ENCODE measurements at places on chromosomes 1 and 21.
A peak's percentile ranks its signal among the peaks of the same experiment; 100 is the strongest.

DNA sequence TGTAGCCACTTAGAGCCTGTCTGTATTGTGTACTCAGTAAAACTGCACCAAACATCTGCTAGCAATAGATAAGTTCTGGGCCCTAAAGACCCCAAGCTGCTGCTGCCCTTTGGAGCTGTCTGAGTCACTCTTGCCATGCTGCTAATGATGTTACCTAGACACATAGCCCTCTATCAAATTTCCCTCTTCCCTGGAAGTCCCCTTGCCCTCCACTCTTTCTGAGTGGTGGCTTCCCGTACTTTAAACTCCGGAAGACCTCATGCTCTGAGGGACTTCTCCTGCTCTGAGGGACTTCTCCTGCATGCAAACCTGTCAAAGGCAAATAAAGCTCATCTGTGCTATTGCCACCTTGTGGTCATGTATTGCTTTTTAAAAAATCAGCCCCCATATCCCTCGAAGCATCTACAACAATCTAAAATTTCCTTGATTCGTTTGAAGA is 34.0 kb downstream of the FH start:
- DNase-seq = no peak

- no peak for DNase-seq
Observed at GRCh38 chr1:155015527-155016230, 13.1 kb downstream of the ZBTB7B start.

DNA sequence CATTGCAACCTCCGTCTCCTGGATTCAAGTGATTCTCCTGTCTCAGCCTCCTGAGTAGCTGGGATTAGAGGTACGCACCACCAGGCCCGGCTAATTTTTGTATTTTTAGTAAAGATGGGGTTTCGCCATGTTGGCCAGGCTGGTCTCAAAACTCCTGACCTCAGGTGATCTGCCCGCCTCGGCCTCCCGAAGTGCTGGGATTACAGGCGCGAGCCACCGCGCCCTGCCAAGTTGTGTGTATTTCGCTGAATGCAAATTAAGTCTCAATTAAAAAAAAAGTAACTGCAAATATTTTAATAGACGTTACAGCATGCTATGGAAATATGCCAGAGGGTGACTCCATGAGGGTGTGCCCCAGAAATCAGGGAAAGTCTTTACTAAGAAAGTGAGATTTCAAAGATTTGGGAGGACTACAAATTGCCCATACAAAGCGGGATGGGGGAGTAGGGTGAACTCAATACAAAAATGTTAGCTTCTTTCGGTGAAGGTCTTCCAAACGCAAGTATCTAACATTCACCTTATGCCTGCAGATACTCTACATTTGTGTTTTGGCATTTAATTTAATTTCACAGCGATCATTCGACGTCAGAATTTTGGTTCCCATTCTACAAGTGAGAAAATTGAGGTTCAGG is 85.6 kb downstream of the NKAIN1 start:
- DNase-seq = no peak

GRCh38 chr1:82919837-82920236 is 1079.1 kb downstream of the TTLL7 start:
- DNase-seq = no peak

GRCh38 chr1:8396083-8396785 is 78.3 kb downstream of the SLC45A1 start:
- no peak for DNase-seq

DNA sequence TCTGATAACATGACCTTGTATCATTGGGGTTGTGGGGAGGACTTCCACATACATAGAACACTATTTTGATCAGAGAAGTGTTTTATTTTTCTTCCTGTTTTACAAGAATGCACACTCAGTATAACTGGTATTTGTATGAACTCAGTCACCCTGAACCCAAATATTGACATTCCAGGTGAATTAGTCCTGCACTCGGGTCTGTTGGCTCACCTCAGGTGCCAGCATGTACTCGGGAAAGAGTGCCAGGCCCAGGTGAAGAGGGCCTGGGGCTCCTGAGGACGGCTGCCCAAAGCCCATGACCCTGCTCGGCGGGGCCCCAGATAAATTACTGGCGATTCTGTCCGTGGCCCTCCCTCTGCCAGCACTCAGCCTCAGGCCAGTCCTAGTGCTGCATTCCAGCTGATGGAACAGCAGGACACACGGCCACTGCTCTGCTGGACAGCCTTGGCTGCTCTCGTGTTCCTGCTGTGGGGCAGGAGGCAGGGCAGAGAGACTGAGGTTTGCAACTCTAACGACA is 75.4 kb upstream of the TMPRSS2 start:
- DNase-seq = no peak

DNA sequence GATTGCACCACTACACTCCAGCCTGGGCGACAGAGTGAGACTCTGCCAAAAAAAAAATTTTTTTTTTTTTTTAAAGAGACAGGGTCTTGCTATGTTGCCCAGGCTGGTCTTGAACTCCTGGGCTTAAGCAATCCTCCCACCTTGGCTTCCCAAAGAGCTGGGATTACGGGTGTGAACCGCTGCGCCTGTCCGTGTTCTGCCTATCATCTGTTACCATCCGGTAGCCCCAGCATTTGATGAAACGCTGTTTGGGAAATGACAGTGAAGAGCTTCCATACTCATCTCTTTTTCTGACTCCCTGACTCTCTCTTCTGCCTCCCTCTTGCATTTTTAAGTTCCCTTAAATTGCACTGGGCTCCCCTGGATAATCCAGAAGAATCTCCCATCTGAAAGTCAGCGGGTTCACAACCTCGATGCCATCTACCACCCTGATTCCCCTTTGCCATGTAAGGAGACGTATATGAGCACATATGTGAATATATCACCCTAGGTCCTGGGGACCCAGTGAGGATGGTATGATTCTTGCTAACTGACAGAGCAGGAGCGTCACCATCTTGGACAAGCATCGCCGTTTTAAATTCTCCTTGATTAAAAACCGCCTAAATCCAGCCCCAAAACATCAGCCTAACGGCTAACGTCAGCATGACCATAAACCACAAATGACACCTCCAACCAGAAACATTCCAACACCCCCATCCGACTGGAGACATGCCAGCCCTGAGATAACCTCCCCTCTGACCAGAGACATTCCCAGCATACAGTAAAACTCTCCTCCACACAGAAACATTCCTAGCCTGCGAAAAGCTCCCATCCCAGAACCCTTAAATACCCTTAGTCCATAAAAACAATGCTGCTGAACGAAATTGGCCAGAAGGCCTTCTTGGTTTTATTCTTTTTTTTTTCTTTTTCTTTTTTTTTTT is 12.4 kb downstream of the TNFRSF8 start:
- DNase-seq = no peak

GRCh38 chr1:15618077-15618654 is 908 bp downstream of the DDI2 start:
- no peak for DNase-seq

DNA sequence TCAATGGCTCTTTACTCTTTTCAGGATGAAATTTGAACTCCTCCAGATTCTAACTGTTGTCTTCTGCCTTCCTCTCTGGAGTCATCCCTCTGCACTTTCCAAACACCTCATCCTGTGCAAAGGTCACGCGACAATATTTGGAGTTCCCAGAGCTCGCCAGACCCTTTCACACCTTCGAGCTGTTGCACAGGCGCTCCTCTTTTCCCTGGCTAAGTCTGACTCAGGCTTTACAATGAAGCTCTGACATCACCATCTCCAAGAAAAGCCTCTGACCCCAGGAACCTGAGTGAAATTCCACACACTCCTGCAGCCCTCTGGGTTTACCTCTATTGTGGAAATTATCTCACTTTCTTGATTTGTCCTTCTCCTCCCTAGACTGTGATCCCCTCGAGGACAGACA is 270.3 kb downstream of the RGS7 start:
- no peak for DNase-seq

GRCh38 chr1:59079434-59080140 is 217.3 kb upstream of the FGGY start:
- no peak for DNase-seq

GRCh38 chr1:46689356-46689755 is 17.7 kb downstream of the TEX38 start:
- no peak for DNase-seq

- no peak for DNase-seq
Observed at GRCh38 chr1:110215621-110216515, 5.8 kb downstream of the KCNC4 start.

DNA sequence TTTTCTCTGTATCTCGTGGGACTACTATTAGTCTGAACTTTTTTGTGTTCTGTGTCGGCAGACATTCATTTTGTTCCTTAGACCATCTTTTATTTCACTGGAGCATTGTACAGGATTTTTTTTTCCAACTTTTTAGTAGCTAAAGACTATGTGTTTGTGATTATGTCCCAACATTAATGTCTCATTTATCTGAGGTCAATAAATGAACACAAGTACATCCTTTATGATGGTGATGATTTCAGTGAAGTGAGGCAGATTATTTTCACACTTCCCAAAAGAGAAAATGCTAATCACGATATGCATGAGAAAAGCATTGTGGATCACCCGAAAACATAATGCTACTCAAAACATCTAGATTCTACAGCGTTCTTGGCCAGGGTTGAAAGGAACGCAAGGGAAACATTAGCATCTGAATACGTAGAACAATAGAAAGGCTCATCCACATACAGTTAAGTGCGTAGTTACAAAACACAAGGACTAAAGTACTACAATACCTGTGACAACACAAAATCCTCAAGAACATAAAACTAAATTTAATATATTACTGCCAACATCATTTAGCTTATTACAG is 981.7 kb upstream of the NCAM2 start:
- no peak for DNase-seq

DNA sequence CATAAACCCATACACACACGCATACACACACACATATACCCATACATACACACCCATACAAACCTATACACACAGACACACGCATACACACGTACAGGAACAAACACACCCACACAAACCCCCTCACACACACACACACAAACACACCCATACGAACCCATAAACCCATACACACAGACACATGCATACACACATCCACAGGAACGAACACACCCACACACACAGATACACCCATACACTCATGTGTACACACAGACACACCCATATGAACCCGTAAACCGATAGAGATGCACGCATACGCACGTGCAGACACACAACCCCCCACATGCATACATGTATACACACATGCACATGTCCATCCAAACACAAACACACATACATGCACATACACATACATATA is 9.5 kb downstream of the WNT9A start:
- DNase-seq = no peak

- DNase-seq = peak; percentile 51
Observed at GRCh38 chr1:212699104-212699624, 476 bp downstream of the BATF3 start.

- no peak for DNase-seq
Observed at GRCh38 chr1:6506210-6507036, 15.0 kb upstream of the PLEKHG5 start.

DNA sequence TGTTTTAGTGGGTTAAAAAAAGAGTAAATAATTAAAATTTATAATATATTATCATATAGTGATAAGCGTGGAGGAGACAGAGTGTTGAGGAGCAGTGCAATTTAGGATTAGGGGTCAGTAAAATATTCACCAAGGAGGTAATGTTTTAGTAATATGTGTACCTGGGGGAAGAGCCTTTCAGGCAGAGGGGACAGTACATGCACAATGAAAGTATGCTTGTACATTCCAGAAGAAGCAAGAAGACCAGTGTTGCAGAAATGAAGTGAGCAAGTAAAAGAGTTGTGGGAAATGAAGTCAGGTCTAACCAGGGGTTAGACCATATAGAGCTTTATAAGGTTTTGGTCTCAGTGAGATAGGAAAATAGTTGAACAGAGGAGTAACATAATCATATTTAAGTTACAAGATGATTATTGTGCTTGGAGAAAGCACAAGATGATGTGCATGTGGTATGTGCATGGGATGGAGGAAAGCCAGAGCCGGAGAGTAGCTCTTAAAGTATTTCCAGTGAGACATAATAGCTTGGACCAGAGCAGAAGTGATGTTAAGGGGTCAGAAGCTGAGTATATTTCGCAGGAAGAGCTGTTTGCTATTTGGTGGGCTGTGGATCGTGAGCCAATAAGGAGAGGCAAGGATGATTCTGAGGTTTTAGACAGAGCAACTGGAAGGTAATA is 44.8 kb downstream of the SNX7 start:
- DNase-seq = no peak

DNA sequence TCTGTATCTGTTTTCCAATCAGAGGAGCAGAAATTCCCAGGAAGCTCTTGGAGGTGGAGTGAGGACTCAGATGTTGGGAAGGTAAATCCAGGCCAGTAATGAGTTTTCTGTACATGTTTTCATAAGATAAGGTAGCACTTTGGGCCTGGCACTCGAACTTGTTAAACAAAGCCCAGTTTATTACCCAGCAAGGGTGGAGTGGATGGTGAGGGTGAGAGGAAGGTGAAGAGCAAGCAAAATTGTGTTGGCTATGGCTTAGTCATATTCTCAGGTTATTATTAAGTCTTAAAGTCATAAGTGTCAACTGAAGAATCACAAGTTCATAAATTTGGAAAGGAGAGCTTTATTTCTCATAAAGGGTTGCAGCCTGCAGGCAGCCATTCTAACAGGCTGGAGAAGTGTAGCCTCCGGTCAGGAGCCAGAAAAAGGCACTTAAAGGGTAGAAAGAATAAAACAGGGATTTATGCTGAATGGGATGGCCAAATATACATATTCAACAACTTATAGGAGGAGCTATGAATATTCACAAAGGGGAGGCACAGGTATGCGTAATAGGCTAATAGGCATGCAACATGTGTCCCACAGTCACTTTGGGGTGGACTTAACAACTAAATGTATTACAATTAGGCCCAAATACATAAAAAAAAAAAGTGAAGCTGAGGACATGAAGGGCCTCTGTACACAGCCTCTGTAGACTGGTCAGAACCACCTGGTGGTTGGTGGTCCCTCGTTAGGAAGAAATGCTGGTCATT is 523.9 kb downstream of the LMO4 start:
- no peak for DNase-seq

- no peak for DNase-seq
Observed at GRCh38 chr21:34215911-34216717, 142.7 kb downstream of the MRPS6 start.

DNA sequence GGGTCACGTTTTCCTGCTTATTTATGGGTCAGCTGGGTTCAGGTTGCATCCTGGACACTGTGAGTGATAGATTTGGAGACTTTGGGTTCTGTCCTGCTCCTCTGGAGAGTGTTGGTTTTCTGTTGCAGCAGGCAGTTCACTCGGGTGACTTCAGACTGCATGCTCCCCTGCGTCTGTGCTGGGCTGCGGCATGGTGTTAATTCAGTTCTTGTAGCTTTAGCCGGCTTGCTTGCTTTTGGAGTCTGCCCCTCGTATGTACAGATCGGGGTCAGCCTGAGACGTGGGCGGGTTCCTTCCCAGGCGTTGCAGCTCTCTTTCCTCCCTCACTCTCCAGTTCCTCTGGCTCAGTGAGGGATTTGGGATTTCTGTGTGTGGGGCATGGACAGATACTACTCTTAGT is 38.0 kb downstream of the PCNT start:
- no peak for DNase-seq

DNA sequence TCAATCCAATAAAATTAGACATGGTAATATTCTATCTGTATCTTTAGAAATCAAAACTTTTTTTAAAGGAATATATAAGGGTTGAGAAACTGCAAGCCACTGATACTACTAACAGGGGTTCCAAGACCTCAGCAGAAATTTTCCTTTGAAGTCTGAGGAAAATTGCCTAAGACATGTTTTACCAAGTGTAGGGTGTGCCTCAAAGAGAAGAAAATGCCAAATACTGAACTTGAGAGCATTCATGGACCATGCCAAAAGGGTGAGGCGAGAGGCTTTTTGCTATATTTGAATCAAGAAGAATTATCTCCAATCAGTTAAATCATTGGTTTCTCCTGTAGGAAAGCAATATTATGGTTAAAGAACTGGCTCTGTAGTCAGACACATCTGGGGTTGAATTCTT is 207.9 kb upstream of the B3GALT2 start:
- DNase-seq = no peak

Data from 8988T (cell line).